Fibroblast of mammary gland (primary cell): ENCODE measurements at places on chromosomes 7 and 10.

GRCh38 chr10:78464856-78465267 lies 431.2 kb downstream of the RPS24 start:
- no peak for DNase-seq

GRCh38 chr10:60989400-60989876 lies 45.5 kb upstream of the RHOBTB1 start:
- DNase-seq = no peak

- no peak for DNase-seq
Observed at GRCh38 chr7:45617166-45617565, 43.0 kb downstream of the ADCY1 start.

DNA sequence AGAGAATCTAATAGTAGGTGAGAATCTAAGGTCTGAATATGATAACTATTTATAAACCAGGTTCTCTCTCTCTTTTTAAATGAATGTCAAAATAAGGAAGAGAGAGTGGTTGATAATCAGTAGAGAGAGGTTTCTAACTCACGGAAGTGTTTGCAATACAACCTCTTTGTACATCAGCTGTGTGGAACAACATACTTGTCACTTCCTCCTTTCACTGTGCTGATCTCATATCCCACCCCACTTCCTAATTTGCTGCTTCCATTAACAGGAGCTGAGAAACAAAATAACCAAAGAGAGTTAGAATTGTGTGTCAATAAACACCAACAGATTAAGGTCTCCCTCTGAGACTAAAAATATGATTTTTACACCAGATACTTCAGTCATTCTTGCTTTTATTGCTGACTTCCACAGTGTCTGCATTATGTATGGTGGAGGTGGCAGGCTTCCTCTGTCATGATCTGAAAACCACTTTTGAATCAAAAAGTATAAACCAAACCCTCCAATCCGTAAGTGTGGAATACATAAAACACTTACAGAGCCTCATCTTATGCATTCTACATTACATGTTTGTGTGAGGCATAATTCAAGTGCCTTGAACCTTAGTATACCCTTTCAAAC lies 25.0 kb downstream of the CACUL1 start:
- DNase-seq = no peak

- no peak for DNase-seq
Observed at GRCh38 chr7:44074349-44074695, 8.0 kb downstream of the POLM start.

- DNase-seq = no peak
Observed at GRCh38 chr7:129252128-129252527, 27.3 kb downstream of the AHCYL2 start.

- DNase-seq = peak; percentile 42
Observed at GRCh38 chr10:125850766-125851731, 27.7 kb downstream of the BCCIP start.

DNA sequence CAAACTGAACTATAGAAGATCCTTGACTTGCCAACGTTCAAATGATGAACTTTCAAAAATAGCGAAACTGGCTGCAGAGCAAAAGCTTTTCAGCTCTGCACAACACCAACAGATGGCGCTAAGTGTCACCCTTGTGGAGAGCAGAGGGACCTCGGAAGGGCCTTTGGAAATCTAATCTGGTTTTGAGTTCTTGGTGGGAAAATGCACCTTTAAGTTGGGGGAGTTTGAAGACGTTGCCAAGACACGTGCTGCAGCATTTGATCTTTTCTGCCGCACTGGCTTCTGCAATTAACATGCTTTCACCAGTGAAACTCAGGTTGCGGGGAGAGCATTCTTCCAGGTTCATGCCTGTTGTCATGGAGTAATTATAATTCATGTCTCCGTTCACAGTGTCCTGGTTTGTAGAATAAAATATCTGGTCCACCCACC lies 26.3 kb upstream of the WDR11 start:
- DNase-seq = peak; percentile 4

- DNase-seq = no peak
Observed at GRCh38 chr7:18656362-18656761, 160.8 kb downstream of the HDAC9 start.

DNA sequence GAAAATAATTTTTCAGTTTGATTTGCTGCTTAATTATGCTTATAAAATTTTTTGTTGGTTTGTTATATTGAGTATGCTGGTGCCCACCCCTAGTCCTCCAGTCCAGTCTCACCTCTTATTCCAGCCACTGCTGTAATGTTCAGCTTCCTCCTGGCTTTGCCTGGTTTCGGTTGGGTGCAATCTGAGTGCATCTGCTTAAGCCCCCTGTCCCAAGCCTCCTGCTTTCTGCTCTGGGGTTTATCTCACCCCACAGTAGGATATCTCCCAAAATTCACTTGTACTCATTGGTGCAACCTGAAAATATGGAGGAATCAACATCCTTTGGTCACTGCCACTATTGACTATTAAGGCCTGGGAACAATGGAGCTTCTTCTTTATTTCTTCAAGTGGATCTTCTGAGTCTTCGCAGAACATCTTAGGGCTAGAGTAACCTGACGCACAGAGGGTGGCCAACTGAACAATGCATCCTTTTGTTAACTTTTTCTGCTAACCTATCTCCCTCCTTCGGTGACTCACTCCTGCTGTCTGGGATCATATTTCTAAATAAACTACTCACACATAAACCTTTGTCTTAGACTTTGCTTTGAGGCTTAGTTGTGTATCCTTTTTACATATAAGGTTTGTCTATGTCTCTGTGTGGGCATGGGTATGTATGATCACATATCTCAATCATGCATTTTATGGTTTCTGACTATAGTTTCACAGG lies 19.1 kb upstream of the SOSTDC1 start:
- peak; percentile 16 for DNase-seq

GRCh38 chr10:28623483-28623882 lies 53.8 kb upstream of the BAMBI start:
- no peak for DNase-seq

GRCh38 chr7:40709062-40709964 lies 574.5 kb downstream of the SUGCT start:
- peak; percentile 56 for DNase-seq

GRCh38 chr7:93006480-93007095 lies 111.2 kb downstream of the SAMD9 start:
- peak; percentile 59 for DNase-seq

DNA sequence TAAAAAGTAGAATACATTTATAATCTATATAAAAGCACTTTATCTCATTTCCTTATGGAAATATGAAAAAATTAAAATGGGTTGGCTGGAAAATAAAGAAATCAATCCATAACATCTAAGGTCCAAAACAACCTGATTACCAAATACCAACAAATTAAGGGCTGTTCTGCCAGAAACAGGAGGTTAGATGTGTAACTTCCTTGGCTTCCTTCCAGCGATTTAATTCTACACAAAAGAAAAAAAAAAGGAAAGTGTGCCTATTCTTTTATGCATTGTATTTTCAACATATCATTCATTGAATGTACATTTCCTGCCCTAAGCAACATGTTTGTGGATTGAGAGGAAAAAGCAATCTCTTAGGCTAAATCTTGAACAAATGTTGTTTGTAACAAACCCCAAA lies 36.2 kb upstream of the USP6NL start:
- peak; percentile 18 for DNase-seq

- DNase-seq = no peak
Observed at GRCh38 chr7:927031-927671, 27.3 kb downstream of the ADAP1 start.

DNA sequence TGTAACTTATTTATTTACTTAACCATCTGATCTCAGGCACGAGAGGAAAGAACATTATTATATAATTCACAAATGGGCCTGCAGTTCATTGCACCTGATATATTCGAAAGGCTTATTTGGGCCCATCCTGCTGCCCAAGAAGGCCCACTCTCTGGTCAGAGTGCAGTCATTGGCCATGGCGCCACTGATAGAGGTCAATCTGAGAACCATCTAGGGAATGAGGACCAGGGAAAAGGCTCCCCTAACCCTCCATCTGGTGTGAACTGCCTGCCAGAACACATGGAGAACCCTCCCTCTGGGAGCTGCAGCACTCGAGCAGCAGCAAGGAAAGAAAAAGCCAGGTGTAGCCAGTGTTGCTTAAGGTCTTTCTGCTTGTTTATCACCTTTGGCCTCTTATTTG lies 136.6 kb downstream of the REEP3 start:
- no peak for DNase-seq

GRCh38 chr10:21172930-21173801 lies 276.1 kb upstream of the NEBL start:
- no peak for DNase-seq

GRCh38 chr10:129958148-129958628 lies 5.9 kb downstream of the EBF3 start:
- no peak for DNase-seq

- no peak for DNase-seq
Observed at GRCh38 chr7:81074406-81074805, 155.6 kb upstream of the SEMA3C start.

DNA sequence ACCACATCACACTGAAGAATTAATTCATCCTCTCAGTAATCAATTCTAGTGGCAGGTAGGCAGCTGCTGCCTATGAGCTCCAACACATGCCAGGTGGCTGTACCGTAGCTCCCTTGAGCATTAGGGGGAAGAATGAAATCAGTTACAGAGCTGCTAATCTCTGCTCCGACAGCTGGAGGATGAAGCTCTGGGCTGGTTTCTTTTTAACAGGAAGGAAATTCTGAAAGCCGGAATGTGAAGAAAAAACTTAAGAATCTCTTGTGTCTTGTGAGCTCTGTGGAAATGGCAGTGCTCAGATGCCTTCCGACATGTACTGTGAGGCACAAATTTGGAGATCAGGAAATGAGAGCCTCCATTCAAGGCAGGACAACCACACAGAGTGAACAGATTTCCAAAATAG lies 2.8 kb upstream of the AHCYL2 start:
- no peak for DNase-seq

- no peak for DNase-seq
Observed at GRCh38 chr7:13948019-13948801, 41.3 kb downstream of the ETV1 start.

- peak; percentile 41 for DNase-seq
Observed at GRCh38 chr10:117374506-117375359, 507 bp downstream of the PDZD8 start.

DNA sequence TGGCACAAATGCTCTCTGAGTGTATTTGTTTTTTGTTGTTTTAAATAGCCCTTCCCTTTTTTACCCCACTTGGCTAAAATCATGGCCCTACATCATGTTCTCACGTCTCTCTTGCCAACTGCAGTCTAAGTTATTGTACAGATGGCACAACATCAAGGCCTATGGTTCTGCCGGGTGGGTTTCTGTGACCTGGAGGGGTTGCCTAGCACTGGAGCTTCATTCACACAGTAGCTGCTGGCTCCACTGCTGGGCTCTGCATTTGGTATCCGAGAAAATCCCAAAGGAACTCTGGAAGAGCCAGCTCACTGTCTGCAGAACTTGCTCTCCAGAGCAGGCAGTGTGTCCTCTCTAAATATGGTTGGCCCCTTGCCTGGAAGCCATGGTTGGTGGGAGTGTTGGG lies 120.6 kb downstream of the LRRC4 start:
- no peak for DNase-seq

- no peak for DNase-seq
Observed at GRCh38 chr7:54591404-54592386, 49.5 kb downstream of the VSTM2A start.

GRCh38 chr7:50303335-50304128 lies 984 bp upstream of the IKZF1 start:
- no peak for DNase-seq

DNA sequence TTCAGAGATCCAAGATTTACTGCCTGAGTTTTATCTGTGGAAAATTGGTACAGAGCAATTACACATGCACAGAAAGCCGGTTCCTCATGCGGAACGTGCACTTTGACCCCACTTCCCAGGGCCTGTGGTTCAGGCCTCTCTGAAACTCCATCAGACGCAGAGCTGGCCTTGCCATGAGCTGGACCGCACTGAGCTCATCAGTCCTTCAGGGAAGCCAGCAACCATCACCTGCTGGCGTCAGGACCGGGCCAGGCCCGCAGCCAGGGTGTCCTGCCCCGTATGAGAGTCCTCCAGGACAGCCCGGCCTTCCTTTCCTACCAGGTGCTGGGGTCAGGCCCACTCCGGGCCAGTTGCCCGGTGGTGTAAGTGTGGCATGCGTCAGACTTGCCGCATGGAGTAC lies 446.5 kb upstream of the FOXK1 start:
- DNase-seq = no peak

- no peak for DNase-seq
Observed at GRCh38 chr10:48271047-48271730, 3.3 kb downstream of the FRMPD2 start.

- no peak for DNase-seq
Observed at GRCh38 chr7:92336662-92337340, 91.0 kb downstream of the ANKIB1 start.

DNA sequence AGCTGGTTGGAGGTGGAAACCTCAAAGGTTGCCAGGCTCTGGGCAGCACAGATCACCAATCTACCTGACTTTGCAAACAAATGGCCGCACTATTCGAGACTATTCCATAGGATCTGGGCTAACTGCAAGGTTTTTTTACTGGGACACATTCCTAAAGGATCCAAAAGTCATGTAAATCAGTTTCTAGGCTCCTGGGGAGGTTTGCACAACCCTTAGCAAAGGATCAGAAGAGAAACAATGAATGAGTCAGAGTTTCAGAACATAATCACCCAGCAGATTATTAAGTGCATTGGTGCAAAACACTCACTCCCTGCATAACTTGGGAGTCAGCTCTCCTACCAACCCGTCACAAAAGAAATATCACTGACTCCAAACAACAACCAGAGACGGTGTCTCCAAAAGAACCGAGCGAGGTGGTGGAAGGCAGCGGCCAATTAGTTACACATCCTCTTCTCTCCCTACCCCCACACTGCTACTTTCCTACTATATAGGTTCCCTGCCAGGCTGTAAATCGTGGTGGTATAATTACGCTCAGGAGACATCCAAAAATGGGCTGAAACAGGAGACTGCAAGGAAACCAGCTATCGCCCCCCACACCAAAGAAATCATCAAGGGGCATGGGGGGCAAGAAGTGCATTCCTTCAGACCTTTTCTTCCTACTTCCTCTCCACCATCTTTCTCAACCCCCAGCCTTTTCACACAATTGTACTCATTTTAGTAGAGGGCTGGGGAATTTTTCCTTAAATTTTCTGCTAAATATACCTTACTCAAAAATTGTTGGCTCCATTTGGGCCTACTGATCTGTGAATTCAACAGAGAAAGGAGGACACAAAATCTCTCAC lies 3.2 kb downstream of the UBE2H start:
- DNase-seq = peak; percentile 92

DNA sequence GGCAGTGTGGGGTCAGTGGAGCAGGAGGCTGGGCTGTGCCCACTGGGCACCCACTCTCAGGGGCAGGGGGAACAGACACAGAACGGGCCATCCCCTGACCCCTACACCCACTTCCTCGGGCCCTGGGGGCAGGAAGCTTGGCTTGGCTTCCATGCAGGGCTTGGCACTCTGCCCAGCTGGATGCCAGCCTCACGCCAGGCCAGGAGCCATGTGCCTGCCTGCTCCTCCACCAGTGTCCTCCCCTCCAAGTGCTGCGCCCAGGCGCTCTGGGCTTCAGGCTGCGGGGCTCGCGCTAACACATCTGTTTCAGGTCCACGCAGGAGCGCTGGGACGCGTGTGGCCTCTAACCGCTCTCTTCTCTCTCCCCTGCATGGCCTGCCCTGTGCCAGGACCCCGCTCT lies 12.7 kb downstream of the LDB3 start:
- DNase-seq = no peak

- peak; percentile 33 for DNase-seq
Observed at GRCh38 chr7:121305109-121305508, 23.7 kb upstream of the WNT16 start.
